ENCODE measurements at places on chromosomes 1 and 21.

- DNase-seq: no peak
- H3K36me3 ChIP-seq: no peaks in the 10 kb centered on the region
- no peak overlapping the region for H3K27ac ChIP-seq
- H3K27me3 ChIP-seq: no peaks in the 10 kb centered on the region
- no peak overlapping the region for H3K4me3 ChIP-seq
Measured at GRCh38 chr1:43432907-43433306, 20.8 kb downstream of the HYI start.

DNA sequence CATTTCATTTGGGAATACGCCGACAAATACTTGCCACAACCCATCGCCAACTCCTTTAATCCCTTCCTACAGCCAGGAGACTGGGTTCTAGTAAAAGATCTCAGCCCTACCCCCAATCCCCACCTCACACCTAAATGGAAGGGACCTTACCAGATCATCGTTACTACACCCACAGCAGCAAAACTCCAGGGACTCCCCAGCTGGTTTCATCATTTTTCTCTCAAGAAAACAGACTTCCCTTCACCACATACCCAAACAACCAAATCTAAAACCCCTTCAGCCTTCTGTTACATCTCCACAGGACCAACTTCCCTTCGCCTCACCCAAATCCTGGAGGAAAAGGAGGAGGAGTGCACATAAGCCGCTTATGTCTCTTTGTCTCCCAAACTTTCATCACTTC lies 23.7 kb upstream of the SLC2A5 start:
- no peak overlapping the region for H3K4me3 ChIP-seq
- H3K27ac ChIP-seq: no peak overlapping the region
- H3K27me3 ChIP-seq: peaks cover 5% of the 10 kb centered on the region
- DNase-seq: no peak
- no peaks in the 10 kb centered on the region for H3K36me3 ChIP-seq

DNA sequence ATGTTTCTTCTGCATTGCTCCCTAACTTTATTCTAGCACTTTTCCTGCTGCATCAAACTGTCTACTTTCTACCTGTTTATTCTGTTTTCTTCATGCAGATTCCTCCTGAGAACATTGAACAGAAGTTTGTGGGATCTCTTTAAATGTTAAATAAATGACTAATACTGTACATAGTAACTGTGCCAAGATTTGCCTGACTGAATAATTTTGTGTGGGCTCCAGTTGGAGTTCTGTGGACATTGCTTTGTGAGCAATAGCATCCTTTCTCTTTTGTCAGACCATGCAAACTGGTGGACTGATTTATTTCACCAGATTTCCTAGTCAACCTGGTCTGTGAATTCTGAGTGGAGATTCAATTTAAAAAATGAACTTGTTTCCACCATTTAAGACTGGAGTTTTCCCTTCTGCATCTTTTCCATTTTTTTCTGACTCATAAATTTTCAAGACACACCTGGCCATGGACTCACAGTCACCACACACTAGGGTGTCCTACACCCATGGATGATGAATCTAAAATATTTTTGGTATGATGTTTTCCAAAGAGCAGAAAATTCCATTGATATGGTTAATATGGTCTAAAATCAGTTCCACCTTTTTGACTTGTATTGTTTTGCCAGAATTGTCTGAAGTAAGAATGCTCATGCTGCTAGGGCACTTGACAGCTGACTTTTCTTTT lies 140.7 kb upstream of the SPAG17 start:
- no peaks in the 10 kb centered on the region for H3K36me3 ChIP-seq
- no peak overlapping the region for H3K4me3 ChIP-seq
- no peaks in the 10 kb centered on the region for H3K27me3 ChIP-seq
- DNase-seq: no peak
- H3K27ac ChIP-seq: no peak overlapping the region
- H3K4me1 ChIP-seq: no peaks in the 10 kb centered on the region

GRCh38 chr1:21280482-21280881 lies 9.8 kb downstream of the ECE1 start:
- peak overlapping the region; percentile 14 for H3K4me3 ChIP-seq
- peak overlapping the region; percentile 76 for H3K27ac ChIP-seq
- DNase-seq: no peak
- H3K36me3 ChIP-seq: peaks cover 27% of the 10 kb centered on the region

GRCh38 chr21:15742052-15742670 lies 12.4 kb downstream of the USP25 start:
- peak overlapping the region; percentile 21 for H3K27ac ChIP-seq
- no peaks in the 10 kb centered on the region for H3K27me3 ChIP-seq
- H3K4me1 ChIP-seq: peaks cover 64% of the 10 kb centered on the region
- H3K4me3 ChIP-seq: no peak overlapping the region
- H3K36me3 ChIP-seq: peaks cover 43% of the 10 kb centered on the region

DNA sequence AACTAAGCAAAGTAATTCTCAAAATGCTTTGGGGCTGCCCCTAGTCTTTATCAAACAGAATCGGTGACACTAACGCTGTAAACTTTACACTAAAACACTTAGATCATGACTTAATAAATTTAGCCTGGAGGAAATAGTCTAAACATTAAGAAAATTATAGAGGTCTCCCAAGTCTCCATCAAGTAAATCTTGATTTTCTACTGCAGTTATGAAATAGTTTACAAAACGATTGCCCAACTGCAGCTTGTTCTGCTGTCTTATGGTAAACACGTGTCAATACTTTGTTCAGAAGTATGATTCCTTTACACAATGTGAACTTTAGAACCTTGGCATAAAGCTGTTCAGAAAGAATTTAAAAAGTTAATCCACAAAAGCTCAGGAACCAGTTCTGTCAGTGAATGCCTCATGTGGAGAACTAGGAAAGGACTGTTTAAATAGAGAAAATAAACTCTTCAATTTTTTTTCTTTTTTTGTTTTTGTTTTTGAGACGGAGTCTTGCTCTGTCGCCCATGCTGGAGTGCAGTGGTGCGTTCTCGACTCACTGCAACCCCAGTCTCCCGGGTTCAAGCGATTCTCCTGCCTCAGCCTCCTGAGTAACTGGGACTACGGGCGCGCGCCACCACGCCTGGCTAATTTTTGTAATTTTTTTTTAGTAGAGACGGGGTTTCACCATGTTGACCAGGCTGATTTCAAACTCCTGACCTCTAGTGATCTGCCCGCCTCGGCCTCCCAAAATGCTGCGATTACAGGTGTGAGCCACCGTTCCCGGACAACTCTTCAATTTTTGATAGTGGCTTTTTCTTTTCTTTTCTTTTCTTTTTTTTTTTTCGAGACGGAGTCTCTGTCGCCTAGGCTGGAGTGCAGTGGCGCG lies 1.6 kb downstream of the DDI2 start:
- no peak for DNase-seq
- no peaks in the 10 kb centered on the region for H3K27me3 ChIP-seq
- peaks cover 19% of the 10 kb centered on the region for H3K36me3 ChIP-seq
- H3K4me1 ChIP-seq: peaks cover 47% of the 10 kb centered on the region
- peak overlapping the region; percentile 95 for H3K27ac ChIP-seq

- DNase-seq: no peak
- no peak overlapping the region for H3K27ac ChIP-seq
- H3K4me3 ChIP-seq: no peak overlapping the region
- no peaks in the 10 kb centered on the region for H3K27me3 ChIP-seq
- H3K4me1 ChIP-seq: peaks cover 11% of the 10 kb centered on the region
- H3K36me3 ChIP-seq: no peaks in the 10 kb centered on the region
Measured at GRCh38 chr1:155890251-155890650, 20.9 kb downstream of the RIT1 start.

Data from activated naive CD8-positive, alpha-beta T cell treated with anti-CD3 and anti-CD28 coated beads for 36 hours (primary cell).